NCI-H1105 (cell line): ENCODE measurements at places on chromosomes 3 and 15.

- DNase-seq: no peak
Observed at GRCh38 chr15:77352887-77353286, 67.0 kb downstream of the PEAK1 start.

- no peak for DNase-seq
Observed at GRCh38 chr15:55802600-55803376, 59.8 kb upstream of the PRTG start.

GRCh38 chr15:68464448-68465090, 32.6 kb upstream of the ITGA11 start:
- no peak for DNase-seq

DNA sequence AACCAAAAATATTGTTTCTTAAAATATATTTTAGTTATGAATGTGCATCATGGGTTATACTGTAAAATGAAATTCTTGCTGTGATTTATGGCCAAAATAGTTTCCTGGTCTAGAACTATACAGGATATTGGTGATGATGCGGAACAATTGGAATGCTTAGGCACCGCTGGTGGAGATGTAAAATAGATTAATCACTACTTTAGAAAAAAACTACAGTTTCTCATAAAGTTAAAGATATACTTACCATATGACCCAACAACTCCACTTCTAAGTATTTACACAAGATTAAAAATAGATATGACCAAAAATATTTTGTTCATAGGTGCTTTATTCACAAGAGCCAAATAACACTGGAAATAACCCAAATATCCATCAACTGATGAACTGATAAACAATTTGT, 126.7 kb downstream of the TUSC7 start:
- DNase-seq: no peak

- no peak for DNase-seq
Observed at GRCh38 chr3:31932990-31933389, 48.1 kb downstream of the OSBPL10 start.

DNA sequence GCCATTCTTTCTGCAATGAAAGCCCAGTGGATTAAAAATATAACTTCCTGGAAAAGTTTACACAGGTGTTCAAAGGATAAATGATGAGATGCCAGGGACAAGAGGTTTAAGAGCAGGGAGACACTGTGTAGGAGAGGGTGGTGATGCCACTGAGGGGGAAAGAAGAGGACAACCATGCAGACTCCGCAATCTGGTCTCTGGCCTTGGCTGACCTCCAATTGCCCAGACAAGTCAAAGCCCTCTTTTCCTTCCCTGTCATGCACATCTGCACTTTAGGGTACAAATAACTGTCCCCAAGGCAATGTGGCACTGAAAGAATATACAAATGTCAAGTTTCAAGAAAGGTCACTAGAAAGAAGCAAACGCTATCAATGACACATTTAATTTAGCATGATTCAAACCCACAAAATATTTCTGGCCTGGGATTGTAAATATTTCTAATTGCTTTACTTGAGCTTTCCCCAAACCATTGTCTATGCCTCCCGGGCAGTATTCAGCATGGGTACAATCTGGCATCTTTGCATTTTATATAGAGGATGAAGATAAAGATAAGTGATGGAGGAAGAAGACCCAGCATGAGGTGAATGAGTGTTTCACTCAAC, 319.4 kb downstream of the PLCL2 start:
- no peak for DNase-seq
